ENCODE measurements at places on chromosomes 12 and 14.

DNA sequence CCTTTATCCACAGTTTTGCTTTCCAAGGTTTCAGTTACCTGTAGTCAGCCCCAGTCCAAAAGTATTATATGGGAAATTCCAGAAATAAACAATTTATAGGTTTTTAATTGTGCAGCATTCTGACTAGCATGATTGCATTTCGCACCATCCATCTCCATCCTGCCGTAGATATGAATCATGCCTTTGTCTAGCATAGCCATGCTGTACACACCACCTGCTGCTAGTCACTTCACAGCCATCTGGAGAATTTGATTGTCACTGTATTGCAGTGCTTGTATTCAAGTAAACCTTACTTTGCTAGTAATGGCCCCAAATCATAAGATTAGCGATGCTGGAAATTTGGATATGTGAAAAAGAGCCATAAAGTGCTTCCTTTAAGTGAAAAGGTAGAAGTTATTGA, 36.0 kb downstream of the MUCL1 start:
- no peak for DNase-seq

- no peak for DNase-seq
Observed at GRCh38 chr14:67704484-67705089, 2.9 kb downstream of the RDH12 start.

DNA sequence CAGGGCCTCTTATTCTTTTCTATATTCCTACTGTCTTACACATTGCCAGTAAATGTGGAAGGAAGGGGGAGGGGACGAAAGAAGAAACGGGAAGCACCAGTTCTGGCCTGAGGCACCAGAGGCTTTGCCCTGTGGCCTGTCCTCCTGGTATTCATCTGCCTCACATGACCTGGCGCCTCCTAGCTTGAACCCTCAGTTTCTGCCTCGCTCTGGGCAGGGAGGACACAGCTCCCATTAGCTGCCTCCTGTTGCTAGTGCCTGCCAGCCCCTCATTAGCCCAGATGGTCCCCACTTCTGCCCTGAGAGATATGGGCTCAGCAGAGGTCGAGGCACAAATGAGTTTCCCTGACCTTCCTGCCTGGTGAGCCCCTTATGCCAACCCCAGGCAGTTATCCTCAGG, 3.0 kb upstream of the PLEKHG6 start:
- DNase-seq: no peak

DNA sequence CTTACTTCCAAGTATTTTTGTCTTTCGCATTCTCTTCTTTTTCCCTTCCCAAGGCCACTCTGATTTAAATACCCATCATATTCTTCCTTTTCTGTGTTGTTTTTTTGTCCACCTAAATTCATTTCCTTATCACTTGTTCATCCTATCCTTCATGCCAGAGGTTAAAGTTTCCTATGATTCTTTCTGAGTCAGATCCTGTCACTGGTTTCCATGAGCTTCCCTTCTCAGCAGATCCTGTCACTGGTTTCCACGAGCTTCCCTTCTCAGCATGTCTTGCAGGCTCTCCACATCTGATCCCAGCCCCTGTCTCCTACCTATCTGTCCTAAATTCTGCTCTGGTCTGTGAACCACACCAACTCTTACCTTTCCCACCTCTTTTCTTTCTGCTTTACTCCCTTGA, 311.8 kb upstream of the RGS6 start:
- DNase-seq: no peak

DNA sequence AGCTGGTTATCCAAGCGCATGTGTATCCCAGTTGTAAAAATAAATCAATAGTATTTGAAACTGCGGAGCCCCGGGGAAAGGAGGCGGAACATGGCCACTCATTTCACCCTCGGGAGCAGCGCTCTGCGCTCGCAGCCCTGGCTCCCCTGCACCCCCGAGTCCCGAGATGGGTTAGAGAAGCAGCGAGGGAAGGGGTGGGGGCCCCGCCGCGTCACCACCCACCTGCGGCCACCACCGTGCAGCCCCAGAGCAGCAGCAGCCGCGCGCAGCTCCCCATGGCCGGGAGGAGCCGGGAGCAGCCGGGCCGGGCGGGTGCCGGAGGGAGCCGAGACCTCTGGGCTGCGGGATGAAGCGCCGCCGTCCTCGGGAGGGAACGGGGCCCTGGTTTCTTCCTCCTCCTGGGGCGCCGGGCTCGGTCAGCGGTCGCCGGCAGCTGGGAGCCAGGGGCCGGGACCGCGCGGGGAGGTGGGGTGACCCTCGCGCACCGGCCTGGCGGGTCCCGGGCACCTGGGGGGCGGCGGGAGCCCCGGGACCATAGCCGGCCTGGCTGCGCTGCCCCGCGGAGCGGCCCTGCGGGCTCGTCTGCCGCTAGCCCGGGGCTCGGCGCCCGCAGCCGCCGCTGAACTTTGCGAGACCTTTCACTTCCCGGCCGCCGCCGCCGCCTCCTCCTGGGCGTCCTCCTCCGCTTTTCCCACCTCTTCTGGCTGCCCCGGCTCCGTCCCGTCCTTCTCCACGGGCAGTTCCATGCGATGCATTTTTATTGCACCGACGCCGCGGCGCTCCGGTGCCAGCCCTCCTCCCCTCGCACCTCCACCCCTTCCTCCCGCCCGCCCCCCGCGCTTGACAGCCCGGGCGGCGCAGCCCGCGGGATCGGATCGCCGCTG, at the start of gene NTN4:
NTN4 (minus strand) TSS at position 732 of the 884 bp plus-strand sequence; CDS start at position 277, 455 bp downstream.
- DNase-seq: peak; percentile 16

DNA sequence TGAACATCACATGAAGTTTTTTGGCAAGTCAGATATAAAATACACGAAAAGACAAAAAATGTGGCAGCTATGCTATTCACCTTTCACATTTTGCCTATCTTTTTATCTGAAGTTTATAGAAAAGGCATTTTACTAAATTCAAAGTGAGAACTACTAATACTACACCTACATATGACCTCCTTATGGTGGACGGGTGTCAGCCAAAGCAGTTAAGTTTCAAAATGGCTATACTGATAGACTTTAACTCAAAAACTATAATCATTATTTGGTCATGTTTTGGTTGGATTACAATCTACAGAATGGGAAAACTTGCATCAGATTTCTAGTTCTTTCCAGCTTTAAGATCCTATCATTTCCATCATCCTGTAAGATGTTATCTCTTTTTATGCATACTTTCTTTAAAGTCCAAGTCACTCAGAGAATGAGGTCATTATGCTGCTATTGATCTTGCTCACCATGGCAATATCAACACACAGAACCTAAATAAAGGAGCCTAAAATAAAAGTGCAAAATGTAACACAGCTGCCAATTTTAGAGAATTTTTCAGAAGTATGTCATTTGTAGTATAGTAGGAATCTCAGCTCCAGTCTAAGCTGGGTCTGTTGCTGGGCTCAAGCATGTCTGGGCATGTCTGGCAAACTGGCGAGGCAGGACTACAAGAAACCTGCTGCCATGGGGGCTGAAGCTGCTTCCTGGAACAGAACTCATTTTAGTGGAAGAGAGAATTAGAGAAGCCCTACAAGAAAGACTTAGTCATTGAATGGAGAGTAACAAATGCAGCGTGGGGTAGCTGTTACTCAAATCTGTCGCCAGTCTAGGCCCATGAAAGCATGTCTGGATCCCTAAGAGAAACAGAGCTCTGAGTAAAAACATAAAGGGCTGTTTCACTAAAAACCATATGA, 7.6 kb upstream of the AEBP2 start:
- DNase-seq: no peak

DNA sequence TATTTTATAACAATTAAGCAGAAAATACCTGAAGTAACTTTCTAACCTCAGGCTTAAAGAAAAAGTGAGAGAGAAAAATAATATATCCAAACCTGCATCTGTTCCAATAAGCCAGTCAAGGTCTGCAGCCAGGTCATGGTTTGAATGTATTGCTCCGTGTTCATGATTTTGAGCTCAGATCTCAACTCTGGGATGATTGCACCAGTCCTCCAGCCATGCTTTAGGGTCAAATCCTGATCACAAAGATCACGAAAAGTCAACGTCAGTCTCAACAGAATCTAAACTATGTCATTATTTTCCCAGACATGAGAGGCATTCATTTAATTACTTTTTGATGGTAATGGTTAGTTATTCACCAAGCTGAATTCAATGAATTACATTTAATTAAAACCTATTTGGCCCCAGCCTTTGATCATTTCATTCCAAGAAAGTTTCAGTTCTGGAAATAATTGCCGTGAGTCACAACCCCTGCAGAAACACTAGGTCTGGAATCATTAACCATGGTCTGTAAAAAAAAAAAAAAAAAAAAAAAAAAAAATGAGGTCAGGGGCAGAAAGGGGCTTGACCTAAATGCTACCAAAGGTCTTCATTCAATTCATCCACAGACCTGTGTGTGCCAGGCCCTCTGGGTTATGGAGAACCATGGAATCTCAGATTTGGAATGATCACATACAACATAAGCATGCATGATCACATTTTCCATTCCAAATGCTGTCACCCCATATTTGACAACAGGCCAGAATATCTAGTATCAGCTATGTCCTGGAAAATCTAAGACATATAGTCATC, 55.6 kb downstream of the NT5DC3 start:
- no peak for DNase-seq

- DNase-seq: no peak
Observed at GRCh38 chr14:105155681-105156413, 12.7 kb downstream of the JAG2 start.

- DNase-seq: peak; percentile 60
Observed at GRCh38 chr14:22822571-22823098, 7.1 kb upstream of the MRPL52 start.

DNA sequence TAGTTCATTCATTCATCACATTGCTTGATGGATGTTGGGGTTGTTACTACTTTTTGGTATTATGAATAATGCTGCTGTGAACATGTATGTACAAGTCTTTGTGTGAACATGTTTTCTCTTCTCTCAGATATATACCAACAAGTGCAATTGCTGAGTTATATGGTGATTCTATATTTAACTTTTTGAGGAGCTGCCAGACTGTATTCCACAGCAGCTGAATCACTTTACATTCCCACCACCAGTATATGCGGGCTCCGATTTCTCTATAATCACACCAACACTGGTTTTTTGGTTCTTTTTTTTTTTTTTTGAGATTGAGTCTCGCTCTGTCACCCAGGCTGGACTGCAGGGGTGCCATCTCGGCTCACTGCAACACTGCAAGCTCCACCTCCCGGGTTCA, 22.2 kb upstream of the PLEKHG6 start:
- no peak for DNase-seq

DNA sequence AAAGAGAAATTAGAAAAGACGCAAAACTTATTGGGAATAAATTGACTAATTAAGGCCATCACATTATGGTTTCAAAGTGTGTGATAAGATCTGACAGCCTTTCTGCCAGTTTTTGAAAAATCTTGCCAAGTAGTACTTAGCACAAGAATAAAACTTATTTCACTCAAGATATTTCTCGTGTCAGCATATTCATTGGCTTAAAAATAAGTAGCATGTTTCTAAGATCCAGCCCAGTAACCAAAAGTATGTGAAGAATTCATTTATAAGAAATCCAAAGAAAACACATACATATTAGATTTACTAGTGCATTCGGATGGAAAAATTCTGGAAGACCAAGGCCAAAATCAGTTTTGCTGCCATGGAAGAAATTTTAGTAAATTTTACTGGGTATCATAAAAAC, 1135.0 kb downstream of the GALC start:
- no peak for DNase-seq

DNA sequence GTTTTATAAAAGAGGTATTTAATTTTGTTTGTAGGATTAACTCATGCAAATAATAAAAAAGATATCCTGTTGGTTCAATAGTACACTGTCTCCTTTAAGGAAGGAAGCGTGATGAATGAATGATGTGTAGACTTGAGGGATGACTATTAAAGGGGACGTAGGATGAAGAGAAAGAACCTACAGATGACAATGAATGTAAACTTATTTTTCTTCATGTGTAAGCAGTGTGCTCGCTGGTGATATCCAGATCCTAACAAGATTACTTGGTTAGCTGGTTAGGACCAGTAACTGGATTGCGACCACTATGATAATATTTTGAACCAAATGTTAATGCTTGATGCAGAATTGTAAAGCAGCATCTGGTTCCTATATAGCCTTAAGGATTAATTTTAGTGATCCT, 2.6 kb downstream of the ARF6 start:
- DNase-seq: no peak

DNA sequence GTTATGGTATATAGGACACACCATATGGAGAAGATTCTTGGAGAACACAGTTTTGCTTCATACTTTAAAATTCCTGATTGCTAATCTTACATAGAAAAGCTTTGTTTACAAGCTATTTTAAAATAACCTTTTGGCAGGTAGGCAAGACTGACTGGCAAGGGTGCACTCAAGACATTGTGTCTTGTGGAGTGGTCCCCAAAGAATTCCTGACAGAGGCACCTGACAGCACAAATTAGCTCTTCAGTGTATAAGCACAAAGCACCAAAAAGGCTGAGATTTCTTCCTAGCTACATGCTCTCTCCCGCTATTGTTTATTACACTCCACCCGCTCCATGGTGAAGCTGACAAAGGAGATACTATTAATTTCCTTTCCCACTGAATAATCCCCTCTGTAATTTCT, 139.4 kb downstream of the MON2 start:
- DNase-seq: no peak

DNA sequence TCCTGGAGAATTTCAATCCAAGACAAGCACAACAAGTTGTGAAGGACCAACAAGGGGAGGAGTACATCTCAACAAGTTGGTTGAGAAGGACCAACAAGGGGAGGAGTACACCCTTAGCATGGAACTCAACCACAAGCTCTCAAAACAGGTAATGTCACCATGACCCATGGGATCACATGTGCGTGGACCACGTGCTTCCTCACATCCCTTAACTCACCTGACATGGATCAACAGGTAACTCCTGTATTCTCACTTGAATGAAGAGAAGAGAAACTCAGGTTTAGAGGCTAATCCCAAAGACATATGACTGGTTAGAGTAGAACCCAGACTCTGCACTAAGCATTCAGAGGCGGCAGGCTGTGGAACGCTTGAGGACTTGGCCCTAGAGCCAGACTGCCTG, 6.2 kb downstream of the CRACR2A start:
- no peak for DNase-seq

GRCh38 chr12:85823436-85824180, 12.6 kb downstream of the RASSF9 start:
- DNase-seq: no peak

DNA sequence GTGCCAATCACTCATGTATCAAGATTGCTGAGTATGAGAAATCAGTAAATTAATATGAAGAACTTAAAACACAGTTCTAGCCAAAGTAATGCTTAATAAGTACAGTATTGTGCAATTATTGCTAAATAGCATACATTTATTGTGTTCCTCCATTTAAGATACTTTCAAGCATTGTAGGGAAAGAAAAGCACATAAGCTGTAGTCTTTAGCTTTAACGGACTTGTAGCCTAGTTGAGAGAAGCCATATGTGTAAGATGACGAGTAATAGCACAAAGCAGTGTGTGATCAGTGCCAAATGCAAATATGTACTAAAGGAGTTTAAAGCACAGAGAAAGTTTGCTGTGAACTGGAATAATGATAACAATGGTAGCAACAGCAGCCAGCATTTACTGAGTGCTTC, 38.1 kb downstream of the ETV6 start:
- DNase-seq: no peak

GRCh38 chr14:57846596-57846995, 19.3 kb downstream of the SLC35F4 start:
- no peak for DNase-seq

GRCh38 chr14:103718572-103718971, 3.0 kb downstream of the ZFYVE21 start:
- no peak for DNase-seq
